Brain pericyte (primary cell): ENCODE measurements at places on chromosomes 4 and X.

GRCh38 chr4:138788267-138788790 lies 227.3 kb upstream of the NOCT start:
- no peak for DNase-seq

- no peak for DNase-seq
These were observed 1039.2 kb upstream of the PABPC4L start for GRCh38 chr4:135240796-135241195.

GRCh38 chr4:25155947-25156346 lies 4.3 kb downstream of the SEPSECS start:
- no peak for DNase-seq

DNA sequence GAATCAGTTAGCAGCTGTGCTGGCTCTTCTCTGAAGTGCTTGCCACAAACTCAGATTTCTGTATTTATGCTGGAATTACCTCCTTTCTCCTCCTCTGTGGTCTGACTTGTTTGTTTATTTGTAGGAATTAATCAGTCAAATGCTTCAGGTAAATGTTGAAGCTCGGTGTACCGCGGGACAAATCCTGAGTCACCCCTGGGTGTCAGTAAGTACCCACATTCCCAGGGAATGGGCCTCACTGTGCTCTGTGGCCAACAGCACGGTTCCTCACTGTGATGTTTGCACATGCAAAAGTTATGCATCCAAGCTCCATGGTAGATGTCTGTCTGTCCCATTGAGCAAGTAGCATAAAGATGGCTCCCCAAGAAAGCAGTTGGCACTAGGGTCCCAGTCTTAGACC lies 169.9 kb downstream of the DCLK2 start:
- DNase-seq: no peak

- no peak for DNase-seq
These were observed 131.6 kb upstream of the SCML1 start for GRCh38 chrX:17605676-17606075.

- no peak for DNase-seq
These were observed 141.4 kb downstream of the AMELX start for GRCh38 chrX:11434607-11435006.

- DNase-seq: no peak
These were observed 45.6 kb downstream of the IRF2 start for GRCh38 chr4:184428787-184429186.

GRCh38 chrX:10101269-10101668 lies 55.5 kb upstream of the CLCN4 start:
- no peak for DNase-seq

GRCh38 chrX:148914783-148915182 lies 414.4 kb downstream of the AFF2 start:
- DNase-seq: no peak

DNA sequence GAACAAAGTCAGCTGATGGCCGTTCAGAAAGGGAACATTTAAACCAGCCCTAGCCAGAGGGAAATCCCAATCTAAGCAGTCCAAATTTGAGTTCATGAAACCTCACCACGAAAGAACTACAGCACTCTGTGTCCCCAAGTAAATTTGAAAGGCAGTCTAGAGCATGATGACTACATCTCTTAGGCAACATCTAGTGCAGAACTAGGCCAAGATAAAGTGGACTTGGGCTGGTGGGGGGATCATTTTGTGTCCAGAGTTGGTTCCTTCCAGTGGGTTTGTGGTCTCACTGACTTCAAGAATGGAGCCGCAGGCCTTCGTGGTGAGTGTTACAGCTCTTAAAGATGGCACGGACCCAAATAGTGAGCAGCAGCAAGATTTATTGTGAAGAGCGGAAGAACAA lies 64.9 kb downstream of the KLHL4 start:
- DNase-seq: no peak

DNA sequence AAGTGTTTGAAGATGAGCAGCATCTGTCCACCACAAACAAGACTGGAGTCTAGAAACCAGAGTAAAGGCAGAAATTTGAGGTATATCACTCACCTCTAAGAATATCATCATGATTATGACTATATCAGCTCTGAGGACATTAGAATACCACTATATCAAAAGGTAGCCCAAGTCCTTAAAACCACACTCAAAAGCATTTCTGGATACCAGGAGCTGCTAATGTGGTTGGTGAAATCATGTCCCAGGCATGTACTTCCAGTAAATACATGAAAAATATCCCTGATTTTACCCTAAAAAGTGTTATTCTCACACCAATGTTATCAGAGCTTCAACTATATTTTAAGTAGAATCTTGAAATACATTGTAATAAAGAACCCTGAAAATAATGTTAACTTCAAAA lies 136.3 kb upstream of the SMAD1 start:
- no peak for DNase-seq

- DNase-seq: no peak
These were observed 18.7 kb downstream of the NDNF start for GRCh38 chr4:121053601-121054143.

- no peak for DNase-seq
These were observed 237.5 kb downstream of the BCOR start for GRCh38 chrX:39859991-39860861.

GRCh38 chr4:137819964-137820383 lies 287.7 kb upstream of the PCDH18 start:
- no peak for DNase-seq

DNA sequence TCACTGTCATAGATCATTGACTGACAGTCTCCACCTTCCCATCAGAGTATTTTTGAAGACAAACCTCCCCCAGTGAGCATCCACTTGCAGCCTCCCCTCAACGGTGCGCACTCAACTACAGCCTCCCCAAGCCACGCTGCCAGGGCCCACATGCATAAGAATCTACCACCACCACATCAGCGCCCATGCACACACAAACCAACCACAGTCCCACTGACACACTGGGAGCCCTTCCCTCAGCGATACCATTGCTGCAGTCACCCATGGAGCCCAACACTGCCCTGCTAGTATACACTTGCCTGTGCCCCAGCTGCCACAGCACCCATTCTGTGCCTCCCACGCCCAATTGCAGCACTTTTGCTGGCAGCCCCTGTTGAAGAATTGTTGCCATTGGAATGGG lies 132.9 kb downstream of the CHM start:
- no peak for DNase-seq

GRCh38 chr4:8523766-8524165 lies 56.4 kb upstream of the GPR78 start:
- DNase-seq: no peak

GRCh38 chr4:182695009-182695408 lies 222.2 kb downstream of the DCTD start:
- no peak for DNase-seq

- no peak for DNase-seq
These were observed 202.5 kb upstream of the MAB21L2 start for GRCh38 chr4:150379454-150379853.

DNA sequence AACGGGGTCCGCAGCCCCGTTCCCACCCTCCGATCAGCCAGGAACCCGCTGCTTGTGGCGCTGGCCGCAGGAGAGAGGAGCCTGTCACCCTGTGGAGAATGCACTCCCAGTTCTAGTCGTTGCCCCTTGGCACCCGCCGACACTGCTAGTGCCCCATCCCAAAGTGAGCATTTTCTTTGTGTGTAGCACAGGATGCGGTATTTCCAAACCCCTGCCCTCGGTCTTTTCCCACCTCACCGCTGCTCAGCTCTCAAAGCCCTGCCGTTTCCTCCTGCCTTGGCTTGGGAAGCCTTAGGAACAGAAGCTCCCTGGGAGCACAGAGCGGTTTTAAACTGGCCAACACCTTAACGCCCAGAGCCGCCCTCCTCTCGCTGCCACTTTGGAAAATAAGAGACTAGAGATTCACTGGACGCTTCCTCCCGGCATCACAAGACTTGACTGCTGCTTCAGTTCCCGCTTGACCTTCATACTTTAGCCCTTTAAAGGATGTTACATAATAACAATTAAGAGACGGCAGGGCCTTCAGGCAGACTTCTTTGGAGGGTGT lies 772 bp downstream of the CYP4V2 start:
- DNase-seq: no peak

- DNase-seq: no peak
These were observed 126.8 kb upstream of the ENPP6 start for GRCh38 chr4:184344435-184344834.

- no peak for DNase-seq
These were observed 77.8 kb upstream of the NFKB1 start for GRCh38 chr4:102423375-102423774.

- no peak for DNase-seq
These were observed 86.0 kb downstream of the ATG4A start for GRCh38 chrX:108177351-108178142.

- no peak for DNase-seq
These were observed 2.5 kb upstream of the TMEM47 start for GRCh38 chrX:34659575-34659974.

DNA sequence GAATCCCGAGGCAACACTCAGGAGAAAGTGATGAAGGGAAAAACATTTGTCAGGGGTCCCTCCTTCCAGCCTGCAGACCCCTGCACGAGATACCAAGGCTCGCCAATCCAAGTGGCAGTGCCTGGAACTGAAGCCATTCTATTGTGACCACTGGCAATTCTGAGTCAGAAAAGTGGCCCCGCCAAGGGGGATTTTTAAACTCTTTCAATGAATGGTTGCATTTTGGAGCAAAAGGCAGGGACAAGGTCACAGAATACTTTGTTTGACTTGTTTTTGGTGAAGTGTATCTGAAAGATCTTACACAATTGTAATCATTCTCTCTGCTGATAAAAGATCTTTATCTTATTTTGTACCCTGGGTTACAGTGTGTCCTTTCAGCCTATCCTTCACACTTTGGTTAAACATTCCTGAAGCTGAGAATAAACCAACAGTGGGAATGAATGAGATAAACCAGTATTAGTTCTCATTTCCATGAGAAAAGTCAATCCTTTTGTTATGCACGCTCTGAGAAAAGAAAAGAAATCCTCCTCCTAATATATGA lies 115.9 kb upstream of the PDLIM3 start:
- no peak for DNase-seq

DNA sequence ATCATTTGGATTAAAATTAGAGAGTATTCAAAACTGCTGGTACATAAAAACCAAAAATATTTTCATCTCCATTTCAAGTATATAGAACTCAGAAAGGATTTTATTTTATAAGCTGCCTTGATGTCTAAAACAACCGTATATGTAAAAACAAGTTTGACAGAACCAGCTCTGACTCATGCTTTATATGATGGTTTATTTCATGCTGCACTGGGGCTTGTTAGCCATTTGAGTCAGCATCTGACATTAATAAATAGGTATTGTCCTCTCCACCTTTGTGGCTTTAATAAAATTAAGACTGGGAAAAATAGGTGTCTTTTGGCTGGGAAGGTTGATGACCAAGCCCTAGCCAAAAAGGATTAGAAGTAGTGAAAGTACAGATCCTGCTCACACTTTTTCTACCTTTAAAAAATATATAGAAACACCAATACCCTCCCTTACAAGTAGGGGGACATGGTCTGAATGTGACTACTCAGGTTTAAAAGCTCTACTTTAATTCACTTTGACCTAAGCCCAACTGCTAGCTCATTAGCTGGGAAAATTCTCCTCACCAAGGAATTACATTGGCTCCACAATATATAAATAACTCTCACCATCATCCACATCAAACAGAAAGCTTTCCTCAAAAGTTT lies 228.1 kb downstream of the ADAMTS3 start:
- DNase-seq: no peak

DNA sequence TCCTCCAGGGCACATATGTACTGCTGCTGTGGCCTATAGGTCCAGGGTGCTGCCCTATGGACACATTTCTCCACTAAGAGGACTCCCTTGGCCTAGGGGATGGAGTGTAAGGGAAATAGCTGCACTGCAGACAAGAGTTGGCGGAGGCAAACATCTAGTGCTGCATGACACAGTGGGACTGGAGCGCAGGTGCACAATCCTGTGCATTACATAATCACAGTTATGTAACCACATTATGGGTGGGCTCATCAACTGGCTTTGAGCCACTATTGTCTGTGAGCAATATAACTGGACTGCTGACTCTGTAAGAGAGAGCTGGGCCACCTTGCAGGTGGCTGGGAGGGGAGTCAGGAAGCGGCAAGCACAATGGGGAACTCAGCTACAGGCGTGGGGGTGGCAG lies 3.2 kb upstream of the TIGD2 start:
- DNase-seq: no peak

- DNase-seq: no peak
These were observed 282.2 kb upstream of the KLF3 start for GRCh38 chr4:38381788-38382187.

DNA sequence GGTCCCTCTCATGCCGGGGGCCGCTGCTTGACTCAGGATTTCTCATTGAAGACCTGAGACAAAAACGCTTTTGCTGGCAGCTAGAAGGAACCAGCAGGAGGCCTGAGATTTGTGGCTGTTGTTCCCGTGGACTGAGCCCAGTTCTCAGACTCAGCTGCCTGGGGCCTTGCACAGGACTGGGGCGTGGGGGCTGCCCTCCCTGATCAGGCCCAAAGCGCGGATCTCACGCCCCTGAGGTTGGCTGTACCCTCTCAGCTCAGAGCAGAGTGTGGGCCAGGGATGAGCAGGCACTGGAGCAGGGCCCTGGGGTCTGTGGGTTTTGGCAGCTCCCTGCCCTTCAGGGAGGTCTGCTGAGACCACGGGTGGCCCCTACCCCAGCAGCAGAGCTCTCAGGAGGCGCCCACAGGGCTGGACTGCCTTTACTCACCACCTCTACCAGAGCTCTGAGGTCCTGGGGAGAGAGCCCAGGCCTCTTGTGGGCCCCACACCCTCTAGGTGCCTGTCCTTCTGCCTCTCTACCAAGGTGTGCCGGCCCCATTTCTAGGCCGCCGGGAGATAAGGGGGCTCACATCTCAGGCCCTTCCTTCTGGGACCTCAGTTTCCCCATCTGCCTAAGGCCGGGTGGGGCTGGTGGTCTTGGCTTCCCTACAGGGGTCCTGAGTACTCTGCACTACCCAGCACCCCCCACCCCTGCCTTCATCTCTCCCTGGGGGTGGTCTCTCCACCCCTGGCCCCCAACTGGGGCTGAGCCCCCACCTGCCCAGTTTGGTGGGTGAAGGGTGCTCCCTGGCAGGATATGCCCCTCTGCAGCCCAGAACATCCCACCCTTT lies 5.6 kb downstream of the MSANTD1 start:
- DNase-seq: no peak

DNA sequence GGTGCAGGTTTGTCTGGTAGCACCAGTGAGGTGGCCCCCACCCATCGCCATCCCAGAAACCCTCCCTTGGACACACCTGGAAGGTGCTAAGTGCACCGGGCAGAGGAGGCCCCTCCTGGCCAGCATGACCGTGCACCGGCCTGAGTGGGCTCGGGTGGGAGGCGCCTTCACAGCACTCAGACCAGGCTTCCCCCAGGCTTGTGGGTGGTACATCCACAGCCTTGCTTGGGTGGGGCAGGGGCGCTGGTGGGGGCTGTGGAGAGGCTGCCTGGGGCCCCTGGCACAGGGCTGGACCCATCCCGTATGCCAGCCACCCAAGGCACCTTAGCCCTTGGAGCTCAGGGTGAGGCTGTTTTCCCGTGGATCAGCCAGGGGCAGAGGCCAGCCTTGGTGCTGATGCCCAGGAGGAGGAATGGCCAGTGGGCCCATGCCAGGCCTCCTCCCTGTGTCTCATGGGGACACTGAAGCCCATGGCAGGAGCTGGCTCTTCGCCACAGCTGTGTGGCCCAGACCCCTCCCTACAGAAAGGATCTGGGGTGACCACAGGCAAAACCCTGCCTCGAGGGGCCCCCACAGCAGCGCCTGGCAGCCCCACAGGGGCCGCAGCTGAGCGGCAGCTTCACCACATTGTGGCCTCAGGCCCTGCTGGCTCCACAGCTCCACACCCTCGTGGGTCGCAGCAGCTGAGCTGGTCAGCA lies 21.4 kb downstream of the NKX1-1 start:
- no peak for DNase-seq
